Suprapubic skin (tissue), 4 donors: ENCODE measurements at places on chromosomes 4 and X. TPM values are rescaled to one million over a fixed set of nuclear protein-coding genes. Genes with fewer than 3 reads are reported as not detected.

DNA sequence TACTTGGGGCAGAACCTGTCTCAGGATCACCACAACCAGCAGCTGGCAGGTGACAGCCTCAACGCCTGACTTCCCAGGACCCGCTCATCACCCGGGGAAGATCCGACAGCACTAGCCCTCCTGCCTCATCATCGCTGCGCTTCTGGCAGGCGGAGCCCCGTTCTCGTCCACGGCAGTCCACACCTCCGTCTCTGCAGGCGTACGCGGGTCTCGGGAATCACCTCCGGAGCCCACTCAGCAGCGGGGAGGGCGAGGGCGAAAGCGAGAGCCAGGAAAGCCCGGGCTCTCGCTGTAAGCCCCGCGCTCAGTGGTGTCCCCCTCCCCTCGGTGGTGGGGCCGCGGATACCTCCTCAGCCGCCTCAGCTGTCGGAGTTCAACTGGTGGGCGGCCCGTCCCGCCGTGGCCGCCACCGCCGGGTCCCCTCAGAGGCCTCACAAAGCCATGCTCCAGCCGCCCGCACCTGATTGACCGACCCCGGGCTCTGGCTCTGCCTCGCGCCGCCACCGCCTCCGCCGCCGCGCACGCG is 518 bp upstream of the CNKSR2 start:
- peaks cover 6% of the 10 kb centered on the region for H3K4me1 ChIP-seq

- no peak overlapping the region for H3K4me3 ChIP-seq
- DNase-seq = no peak
- H3K27me3 ChIP-seq = no peaks in the 10 kb centered on the region
Measured at GRCh38 chr4:113142351-113142750, 92.9 kb downstream of the ANK2 start.

- no peak overlapping the region for H3K27ac ChIP-seq
- H3K27me3 ChIP-seq = no peaks in the 10 kb centered on the region
- H3K4me3 ChIP-seq = no peak overlapping the region
- no peaks in the 10 kb centered on the region for H3K4me1 ChIP-seq
Measured at GRCh38 chr4:87557348-87557747, 28.2 kb upstream of the SPARCL1 start.

- H3K4me1 ChIP-seq = no peaks in the 10 kb centered on the region
- H3K36me3 ChIP-seq = no peaks in the 10 kb centered on the region
- DNase-seq = no peak
- no peaks in the 10 kb centered on the region for H3K27me3 ChIP-seq
- no peak overlapping the region for H3K4me3 ChIP-seq
- no peak overlapping the region for H3K27ac ChIP-seq
Measured at GRCh38 chr4:54400802-54401201, 171.7 kb downstream of the PDGFRA start.

DNA sequence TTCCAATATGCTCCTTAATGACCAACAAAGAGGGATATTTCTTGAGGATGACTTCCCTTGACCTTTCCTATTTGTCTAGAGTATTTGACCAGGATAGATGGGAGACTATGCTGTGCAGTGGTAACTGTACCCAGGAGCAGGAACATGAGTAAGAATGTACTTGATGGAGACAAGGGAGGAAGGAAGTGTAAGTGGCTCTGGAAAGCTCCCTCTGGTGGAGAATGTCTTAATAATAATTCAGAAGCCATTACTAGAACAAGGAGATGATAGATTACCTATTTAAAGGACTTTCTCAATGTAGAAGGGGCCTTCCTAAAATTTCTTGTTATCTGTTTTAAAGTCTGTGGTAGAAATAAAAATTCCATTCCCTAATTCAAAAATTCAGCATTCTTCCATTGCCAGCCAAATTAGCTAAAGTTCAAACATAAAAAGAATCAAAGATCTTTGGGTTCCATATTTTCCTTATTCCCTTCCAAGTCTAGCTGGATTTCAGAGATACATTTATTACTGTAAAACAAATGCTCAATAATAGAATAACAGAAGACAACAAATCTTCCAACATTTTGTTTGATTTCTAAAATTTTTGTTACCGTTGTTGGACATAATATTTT is 83.8 kb downstream of the GRID2 start:
- DNase-seq = no peak
- no peaks in the 10 kb centered on the region for H3K27me3 ChIP-seq
- no peak overlapping the region for H3K27ac ChIP-seq
- H3K4me3 ChIP-seq = no peak overlapping the region
- H3K36me3 ChIP-seq = no peaks in the 10 kb centered on the region
- H3K4me1 ChIP-seq = no peaks in the 10 kb centered on the region

GRCh38 chr4:47647544-47647943 is 162.5 kb downstream of the ATP10D start:
- no peaks in the 10 kb centered on the region for H3K27me3 ChIP-seq
- no peak for DNase-seq
- no peaks in the 10 kb centered on the region for H3K4me1 ChIP-seq
- H3K36me3 ChIP-seq = no peaks in the 10 kb centered on the region
- H3K4me3 ChIP-seq = no peak overlapping the region

DNA sequence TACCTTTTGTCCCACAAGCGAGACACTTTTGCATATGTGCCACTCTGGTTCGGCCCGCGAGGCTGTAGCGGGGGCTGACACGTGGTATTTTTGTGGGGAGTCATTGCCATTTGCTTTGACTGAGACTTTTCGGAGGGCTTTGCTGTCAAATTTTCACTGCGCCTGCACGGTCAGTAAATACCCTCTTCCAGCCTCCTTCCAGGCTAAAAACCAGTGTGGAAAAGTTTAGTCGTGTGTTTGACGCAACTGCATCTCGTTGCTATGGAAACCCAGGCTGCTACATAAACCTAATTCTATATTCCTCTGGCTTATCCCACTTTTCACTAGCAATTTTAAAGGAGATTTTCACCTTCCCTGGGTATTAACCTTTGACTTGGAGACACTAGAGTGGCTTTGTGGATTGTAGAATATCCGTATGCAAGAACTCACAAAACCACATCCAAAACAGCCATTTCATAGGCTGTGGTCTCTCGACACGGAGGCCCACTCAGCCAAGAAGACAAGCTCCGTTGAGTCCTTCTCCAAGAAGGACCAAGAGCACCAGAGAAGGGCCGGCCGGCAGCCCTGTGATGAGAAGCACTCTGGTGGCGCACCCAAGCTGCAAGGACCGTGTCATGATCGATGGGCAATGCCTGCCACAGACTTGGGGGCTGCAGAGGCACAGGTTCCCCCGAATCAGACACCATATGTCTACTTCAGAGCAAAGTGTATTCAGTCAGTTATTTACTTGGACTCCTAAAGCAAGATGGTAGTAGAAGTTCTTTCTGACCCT is 38.4 kb upstream of the ENPP6 start:
- H3K4me1 ChIP-seq = no peaks in the 10 kb centered on the region
- no peak overlapping the region for H3K4me3 ChIP-seq
- H3K27ac ChIP-seq = no peak overlapping the region
- no peaks in the 10 kb centered on the region for H3K36me3 ChIP-seq

Gene AR
- 13.0 TPM for total RNA-seq

Gene MAGEB17
- total RNA-seq = not detected

Gene KCNIP4
- not detected for total RNA-seq

DNA sequence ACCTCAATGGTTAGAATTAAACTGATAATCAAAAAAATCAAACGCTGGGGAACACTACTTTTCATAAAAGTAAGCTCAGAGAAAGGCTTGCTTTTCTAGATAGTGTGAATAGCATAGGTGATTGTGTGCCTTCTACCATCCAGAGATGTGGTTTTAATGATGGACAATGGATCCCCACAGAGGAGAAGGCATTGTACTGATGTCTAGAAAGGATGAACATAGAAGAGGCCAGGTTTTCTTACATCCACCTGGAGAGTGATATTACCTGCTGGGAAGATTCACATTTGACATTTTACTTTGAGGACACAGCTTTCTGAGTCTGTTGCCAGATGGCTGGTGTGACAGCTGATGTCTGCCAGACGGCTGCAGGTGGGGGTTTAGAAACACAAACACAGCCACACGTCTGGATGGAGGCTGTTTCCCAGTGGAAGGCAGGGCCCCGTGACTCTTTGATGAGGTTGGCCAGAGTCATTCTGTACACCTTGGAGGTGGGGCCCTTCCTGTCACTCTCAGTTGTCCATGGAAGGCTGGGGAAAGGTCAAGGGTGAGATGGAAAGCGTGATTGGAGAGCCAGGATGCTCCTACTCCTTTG is 114.4 kb downstream of the PSAPL1 start:
- no peak overlapping the region for H3K27ac ChIP-seq
- no peak for DNase-seq
- H3K36me3 ChIP-seq = no peaks in the 10 kb centered on the region
- no peak overlapping the region for H3K4me3 ChIP-seq
- H3K4me1 ChIP-seq = no peaks in the 10 kb centered on the region

- H3K36me3 ChIP-seq = no peaks in the 10 kb centered on the region
- no peak for DNase-seq
- H3K27ac ChIP-seq = no peak overlapping the region
- H3K4me1 ChIP-seq = no peaks in the 10 kb centered on the region
- no peak overlapping the region for H3K4me3 ChIP-seq
Measured at GRCh38 chrX:112571388-112571787, 108.3 kb downstream of the LHFPL1 start.

DNA sequence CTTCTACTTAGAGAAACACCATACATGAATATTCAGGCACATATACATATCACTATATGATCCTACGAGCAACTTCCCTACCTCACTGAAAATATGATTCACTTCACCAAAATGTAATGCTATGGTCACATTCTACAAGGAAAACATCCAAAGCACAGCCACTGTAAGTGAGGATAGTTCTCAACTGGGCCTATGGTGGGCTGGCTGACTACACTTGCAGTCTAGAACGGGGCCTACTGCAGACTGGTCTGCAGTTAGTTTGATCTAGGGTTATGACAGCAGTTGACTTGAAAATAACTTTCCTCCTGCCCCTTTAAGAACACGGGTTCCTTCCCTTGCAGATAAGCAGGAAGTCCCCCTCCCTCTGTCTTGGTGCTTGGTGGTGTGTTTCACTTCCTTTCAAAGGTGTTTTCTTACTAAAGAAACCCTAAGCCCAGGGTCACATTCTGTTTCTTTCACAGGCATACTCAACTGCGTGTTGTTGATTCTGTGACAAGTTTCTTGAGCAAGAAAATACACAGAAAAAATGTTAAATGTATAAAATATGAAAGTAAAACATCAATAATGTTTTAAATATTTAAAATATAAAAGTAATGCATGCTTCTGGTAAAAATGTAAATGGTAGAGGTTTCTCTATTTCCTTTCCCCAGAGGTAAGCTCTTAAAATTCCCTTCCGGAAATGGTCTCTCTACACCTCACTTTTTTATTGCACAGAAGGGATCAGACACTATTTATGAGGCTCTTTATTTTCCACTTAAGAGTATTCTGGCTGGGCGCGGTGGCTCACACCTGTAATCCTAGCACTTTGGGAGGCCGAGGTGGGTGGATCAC is 18.0 kb upstream of the TMSB4X start:
- H3K27me3 ChIP-seq = no peaks in the 10 kb centered on the region
- H3K4me1 ChIP-seq = peaks cover 14% of the 10 kb centered on the region
- no peak for DNase-seq

- H3K36me3 ChIP-seq = peaks cover 14% of the 10 kb centered on the region
- H3K27ac ChIP-seq = no peak overlapping the region
- no peak for DNase-seq
Measured at GRCh38 chr4:16217300-16218051, 8.8 kb downstream of the TAPT1 start.

Gene ARAP2
- 126 TPM for total RNA-seq

- no peaks in the 10 kb centered on the region for H3K36me3 ChIP-seq
- no peaks in the 10 kb centered on the region for H3K27me3 ChIP-seq
- peak; percentile 74 for DNase-seq
- H3K4me1 ChIP-seq = no peaks in the 10 kb centered on the region
- peak within 1 kb of the TSS; percentile 81 for H3K27ac ChIP-seq
Measured at GRCh38 chrX:34656842-34657725, at the start of gene TMEM47. TMEM47 (minus strand) TSS chrX:34657285; CDS start chrX:34657029, 256 bp downstream.

DNA sequence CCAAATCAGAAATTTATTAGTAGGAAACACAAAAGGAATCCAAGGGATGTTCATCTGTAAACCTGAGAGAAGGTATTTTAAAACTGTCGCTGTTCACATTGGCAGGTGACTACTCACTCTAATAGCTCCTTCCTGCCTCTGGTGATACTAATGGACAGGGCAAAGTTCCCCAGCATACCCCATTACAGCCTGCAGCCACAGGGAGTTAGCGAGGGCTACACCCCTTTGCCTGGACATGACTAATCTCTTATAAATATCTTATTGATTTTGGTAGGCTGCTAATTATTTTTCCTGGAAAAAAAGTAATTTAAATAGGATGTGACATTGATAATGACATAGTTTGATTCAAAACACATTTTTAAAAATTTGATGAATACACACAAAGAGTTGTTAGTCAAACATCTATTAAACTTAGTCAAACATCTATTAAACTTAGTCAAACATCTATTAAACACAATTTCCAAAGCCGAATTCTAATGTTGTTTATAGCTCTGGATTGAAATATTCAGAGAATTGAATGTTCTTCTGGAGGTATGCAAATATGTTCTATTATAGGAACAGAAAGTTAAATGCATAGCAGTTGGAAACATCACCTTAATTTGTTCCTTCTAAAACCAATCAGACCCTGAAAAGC is 83.0 kb upstream of the CBR4 start:
- no peak overlapping the region for H3K27ac ChIP-seq
- H3K36me3 ChIP-seq = peaks cover 18% of the 10 kb centered on the region
- H3K27me3 ChIP-seq = no peaks in the 10 kb centered on the region
- no peak overlapping the region for H3K4me3 ChIP-seq
- no peak for DNase-seq

GRCh38 chr4:139241086-139241783 is 38.8 kb downstream of the MGARP start:
- no peak overlapping the region for H3K27ac ChIP-seq
- H3K4me3 ChIP-seq = no peak overlapping the region
- no peak for DNase-seq
- no peaks in the 10 kb centered on the region for H3K27me3 ChIP-seq
- no peaks in the 10 kb centered on the region for H3K36me3 ChIP-seq

Gene IRS4
- 2.0 TPM for total RNA-seq

GRCh38 chrX:152915541-152916241 is 17.8 kb downstream of the ZNF185 start:
- no peak overlapping the region for H3K4me3 ChIP-seq
- H3K4me1 ChIP-seq = no peaks in the 10 kb centered on the region
- no peaks in the 10 kb centered on the region for H3K36me3 ChIP-seq

DNA sequence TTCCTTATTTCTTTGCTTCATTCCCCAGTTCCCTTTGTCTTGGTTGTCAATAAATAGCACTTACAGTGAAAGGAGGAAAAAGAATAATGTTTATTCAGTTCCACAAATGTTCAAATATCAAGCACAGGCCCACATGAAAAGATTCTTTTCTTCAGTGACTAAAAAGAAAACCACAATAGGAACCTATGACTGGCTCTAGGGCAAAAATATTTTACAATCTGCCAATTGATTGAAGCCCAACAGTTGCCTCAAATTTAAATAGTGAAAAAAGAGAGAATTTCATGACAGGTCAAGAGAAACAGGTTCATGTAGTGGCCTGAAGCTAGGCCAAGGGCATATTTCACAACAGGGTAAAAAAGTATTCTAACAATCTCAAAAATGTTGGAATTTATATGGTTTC is 553.8 kb downstream of the CENPC start:
- DNase-seq = no peak
- H3K27me3 ChIP-seq = no peaks in the 10 kb centered on the region
- no peak overlapping the region for H3K27ac ChIP-seq
- no peak overlapping the region for H3K4me3 ChIP-seq
- H3K36me3 ChIP-seq = no peaks in the 10 kb centered on the region
